HT-29 (cell line): ENCODE measurements at places on chromosomes 5 and 9. TPM values are rescaled to one million over a fixed set of nuclear protein-coding genes. Genes with fewer than 3 reads are reported as not detected.

AJM1 gene
- 9.0 and 9.4 TPM in 2 replicates for total RNA-seq

DELE1 gene
- 78.2 and 84.7 TPM in 2 replicates for total RNA-seq

PCDHA3 gene
- not detected in 2 replicates for total RNA-seq

FRMD3 gene
- 0.03 and 0.13 TPM in 2 replicates for total RNA-seq

TRPM3 gene
- not detected in 2 replicates for total RNA-seq

ZFP2 gene
- not detected in 2 replicates for total RNA-seq

CTXN3 gene
- total RNA-seq = not detected in 2 replicates

BRIX1 gene
- 40.3 and 49.5 TPM in 2 replicates for total RNA-seq

GLIPR2 gene
- total RNA-seq = 0.10 and 0.28 TPM in 2 replicates

ADAMTS6 gene
- total RNA-seq = 17.3 and 21.6 TPM in 2 replicates

MYMK gene
- total RNA-seq = not detected in 2 replicates

PCDHGA10 gene
- total RNA-seq = 2.8 and 4.3 TPM in 2 replicates

IL7R gene
- total RNA-seq = not detected in 2 replicates

DIAPH1 gene
- 52.1 and 74.7 TPM in 2 replicates for total RNA-seq

TNC gene
- 0.46 and 1.3 TPM in 2 replicates for total RNA-seq

CAVIN4 gene
- 0.08 and 0.10 TPM in 2 replicates for total RNA-seq

C5orf47 gene
- total RNA-seq = not detected in 2 replicates

PGM5 gene
- 0.08 and 0.73 TPM in 2 replicates for total RNA-seq

PCDHB9 gene
- 0.03 and 0.25 TPM in 2 replicates for total RNA-seq

TMEM174 gene
- total RNA-seq = not detected in 2 replicates

NFIB gene
- 13.6 and 29.5 TPM in 2 replicates for total RNA-seq

EXD3 gene
- 7.6 and 14.1 TPM in 2 replicates for total RNA-seq

PFN3 gene
- not detected in 2 replicates for total RNA-seq

RNF183 gene
- total RNA-seq = 6.1 and 7.1 TPM in 2 replicates

C9 gene
- not detected in 2 replicates for total RNA-seq

ZBED3 gene
- 2.6 and 3.6 TPM in 2 replicates for total RNA-seq

CDH9 gene
- not detected in 2 replicates for total RNA-seq

MRPL36 gene
- total RNA-seq = 140 and 145 TPM in 2 replicates

TRIM7 gene
- 2.9 and 5.5 TPM in 2 replicates for total RNA-seq

TTC39B gene
- 3.7 and 3.9 TPM in 2 replicates for total RNA-seq

PRDM9 gene
- not detected in 2 replicates for total RNA-seq

C5orf52 gene
- total RNA-seq = not detected in 2 replicates

TTC23L gene
- not detected in 2 replicates for total RNA-seq

CDC25C gene
- total RNA-seq = 13.4 and 13.6 TPM in 2 replicates

COL5A1 gene
- total RNA-seq = 0.43 TPM in 1 of 2 replicates, not detected in the other

RGS14 gene
- 48.9 and 58.3 TPM in 2 replicates for total RNA-seq

CRB2 gene
- 0.78 and 0.94 TPM in 2 replicates for total RNA-seq

MLANA gene
- total RNA-seq = not detected in 2 replicates

FCN2 gene
- not detected in 2 replicates for total RNA-seq

RIC1 gene
- total RNA-seq = 8.9 and 11.6 TPM in 2 replicates

PCDHGC5 gene
- 0.61 TPM in 1 of 2 replicates, not detected in the other for total RNA-seq

IFNB1 gene
- not detected in 2 replicates for total RNA-seq

C5orf58 gene
- total RNA-seq = not detected in 2 replicates

SPINK5 gene
- total RNA-seq = 0.39 and 0.76 TPM in 2 replicates

MTRR gene
- 36.1 and 42.1 TPM in 2 replicates for total RNA-seq

NUTM2G gene
- total RNA-seq = not detected in 2 replicates

PCDHA1 gene
- total RNA-seq = not detected in 2 replicates

ADAMTS12 gene
- not detected in 2 replicates for total RNA-seq

ROR2 gene
- not detected in 2 replicates for total RNA-seq

TTC1 gene
- 29.3 and 29.8 TPM in 2 replicates for total RNA-seq

ZNF366 gene
- total RNA-seq = not detected in 2 replicates

PRR16 gene
- total RNA-seq = not detected in 2 replicates

FOXD4L5 gene
- total RNA-seq = 0.05 TPM in 1 of 2 replicates, not detected in the other
